ENCODE measurements at places on chromosomes 12 and 14.

DNA sequence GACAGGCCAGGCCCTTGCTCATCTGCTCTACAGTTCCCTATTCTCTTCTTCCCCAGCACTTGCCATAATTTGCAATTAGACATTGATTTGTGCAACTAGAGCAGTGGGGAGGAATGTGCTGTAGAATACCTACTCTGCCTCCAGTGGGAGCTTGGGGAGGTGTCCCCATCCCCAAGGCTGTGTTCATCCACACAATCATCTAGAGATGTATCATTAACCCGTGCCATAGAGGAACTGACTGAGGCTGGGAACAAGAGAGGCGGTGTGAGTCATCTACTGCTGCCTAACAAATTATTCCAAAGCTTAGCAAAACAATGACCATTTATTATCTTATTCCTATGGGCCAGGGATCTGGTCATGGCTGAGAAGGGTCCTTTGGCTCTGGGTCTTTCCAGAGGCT lies 5.1 kb upstream of the OTUB2 start:
- no peak for DNase-seq

DNA sequence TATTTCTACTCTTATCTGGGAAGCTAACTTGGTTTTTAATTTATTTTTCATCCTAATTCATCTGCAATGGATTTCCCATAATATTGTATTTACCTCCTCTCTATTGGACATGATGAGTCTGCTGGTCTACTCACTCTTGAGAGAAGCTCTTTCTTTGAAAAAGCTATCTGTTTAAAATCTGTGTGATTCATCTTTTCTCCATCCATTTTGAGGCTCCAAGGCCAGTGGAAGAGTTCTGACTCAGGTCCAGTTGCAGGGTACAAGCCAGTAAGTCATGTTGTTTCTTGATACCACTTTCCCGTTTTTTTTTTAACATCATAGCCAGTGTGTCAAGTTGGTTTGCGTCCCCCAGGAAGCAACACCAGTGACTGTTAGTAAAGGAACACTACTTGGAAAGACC lies 160.3 kb upstream of the BMP4 start:
- DNase-seq: no peak

DNA sequence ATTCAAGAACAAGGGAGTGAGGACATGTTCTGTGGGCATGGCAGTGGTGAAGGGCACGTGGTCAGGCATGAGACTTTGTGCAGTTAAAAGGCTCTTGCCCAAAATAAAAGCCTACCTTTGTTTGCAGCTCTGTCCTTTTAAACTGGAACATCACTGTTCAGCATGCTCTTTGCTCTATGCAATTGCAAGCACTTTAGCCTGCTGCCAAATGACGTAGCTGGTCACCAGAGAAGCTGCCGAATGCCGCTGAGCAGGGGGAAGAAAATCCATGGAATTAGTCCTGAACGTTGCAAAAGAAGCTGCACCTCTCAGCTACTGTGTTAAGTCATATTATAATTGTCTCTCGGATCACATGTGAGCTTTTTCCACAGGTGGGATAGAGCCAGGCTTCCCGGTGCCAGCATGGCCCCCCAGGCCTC lies 176.3 kb upstream of the DIO2 start:
- no peak for DNase-seq

- DNase-seq: no peak
Observed at GRCh38 chr12:27140478-27140969, 58.1 kb upstream of the C12orf71 start.

DNA sequence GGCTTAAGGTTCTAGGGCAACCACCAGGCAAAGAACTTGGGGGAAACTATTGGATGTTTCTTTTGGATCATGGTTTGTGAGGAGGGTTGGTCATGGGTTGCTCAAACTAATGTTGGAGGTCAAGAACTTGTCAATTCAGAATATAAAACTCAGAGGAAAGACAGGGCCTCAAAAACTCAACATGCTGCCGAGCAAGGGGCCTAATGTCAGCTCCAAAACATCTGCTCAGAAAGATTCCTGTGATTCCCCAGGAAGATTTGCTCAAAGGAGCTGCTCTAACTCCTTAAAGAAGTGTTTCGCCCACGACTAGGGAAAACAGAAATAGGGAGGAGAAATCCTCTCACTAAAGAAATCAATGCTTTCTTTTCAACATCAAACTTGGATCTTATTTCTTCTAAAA lies 3.7 kb upstream of the IGF1 start:
- DNase-seq: no peak

- no peak for DNase-seq
Observed at GRCh38 chr14:54796961-54797360, 105.7 kb downstream of the GCH1 start.

Measured in SK-N-DZ (cell line).